ENCODE measurements at places on chromosomes 1 and 21.

- no peak for DNase-seq
Observed at GRCh38 chr1:229408458-229409037, 25.3 kb downstream of the ACTA1 start.

DNA sequence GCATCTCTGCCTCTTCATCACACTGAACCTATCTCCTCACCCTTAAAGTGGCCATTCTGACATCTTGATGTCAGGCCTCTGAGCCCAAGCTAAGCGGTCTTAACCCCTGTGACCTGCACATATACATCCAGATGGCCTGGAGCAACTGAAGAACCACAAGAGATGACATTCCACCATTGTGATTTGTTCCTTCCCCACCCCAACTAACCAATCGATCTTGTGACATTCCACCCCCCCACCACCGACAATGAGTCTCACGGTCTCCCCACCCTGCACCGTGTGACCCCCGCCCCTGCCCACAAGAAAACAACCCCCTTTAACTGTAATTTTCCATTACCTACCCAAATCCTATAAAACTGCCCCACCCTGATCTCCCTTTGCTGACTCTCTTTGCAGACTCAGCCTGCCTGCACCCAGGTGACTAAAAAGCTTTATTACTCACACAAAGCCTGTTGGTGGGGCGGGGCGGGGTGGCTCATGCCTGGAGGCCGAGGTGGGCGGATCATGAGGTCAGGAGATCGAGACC, 21.0 kb upstream of the PINK1 start:
- no peak for DNase-seq

- peak; percentile 98 for DNase-seq
Observed at GRCh38 chr1:230730977-230731376, 16.2 kb upstream of the CAPN9 start.

DNA sequence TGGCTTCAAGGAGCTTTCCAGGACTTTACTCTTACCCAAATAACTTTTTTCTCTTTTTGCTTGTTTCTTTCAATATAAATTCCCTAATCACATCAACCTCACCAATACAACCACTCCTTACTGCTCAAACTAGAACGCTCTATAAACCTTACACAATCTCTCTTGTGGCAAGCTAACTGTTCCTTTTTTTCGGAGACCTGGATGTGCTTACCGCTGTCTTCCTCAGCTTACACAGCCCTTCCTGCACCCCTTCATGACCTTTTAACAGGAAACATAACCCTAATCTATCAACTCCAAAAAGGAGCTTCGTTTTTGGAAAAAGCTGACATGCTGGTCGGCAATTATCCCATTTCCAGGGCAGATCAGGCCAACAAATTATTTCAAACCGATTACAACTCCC, 24.1 kb upstream of the SLC2A5 start:
- DNase-seq = no peak

- DNase-seq = no peak
Observed at GRCh38 chr1:85900921-85901320, 192.7 kb upstream of the ZNHIT6 start.

GRCh38 chr1:78432016-78432415, 58.8 kb upstream of the PTGFR start:
- DNase-seq = no peak

DNA sequence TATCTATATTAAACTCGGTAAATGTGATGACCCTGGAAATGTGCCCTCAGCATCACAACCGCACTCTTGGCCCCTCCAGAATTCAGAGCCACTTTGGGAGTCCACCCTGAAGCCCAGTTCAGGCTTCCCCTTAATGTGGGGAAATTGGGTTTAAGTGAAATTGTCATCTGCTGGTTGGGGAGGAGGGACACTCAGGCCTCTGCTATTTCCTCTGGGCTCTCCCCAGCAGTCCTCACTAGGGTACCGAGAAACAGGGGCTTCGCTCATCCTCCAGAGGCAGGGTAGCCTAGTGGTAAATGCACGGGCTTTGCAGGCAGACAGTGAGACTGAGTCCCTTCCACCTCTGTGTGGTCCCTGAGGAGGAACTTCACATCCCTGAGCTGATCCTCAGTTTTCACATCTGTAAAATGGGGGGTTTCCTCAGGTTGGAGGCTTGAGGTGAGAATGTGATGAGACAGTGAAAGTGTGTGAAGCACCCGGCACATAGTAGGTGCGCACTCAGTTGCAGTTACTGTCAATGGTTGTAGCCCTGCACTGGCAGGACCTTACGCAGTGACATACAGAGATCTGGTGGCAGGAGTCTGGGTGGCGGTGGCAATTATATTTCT, 14.6 kb upstream of the WNT4 start:
- DNase-seq = no peak

DNA sequence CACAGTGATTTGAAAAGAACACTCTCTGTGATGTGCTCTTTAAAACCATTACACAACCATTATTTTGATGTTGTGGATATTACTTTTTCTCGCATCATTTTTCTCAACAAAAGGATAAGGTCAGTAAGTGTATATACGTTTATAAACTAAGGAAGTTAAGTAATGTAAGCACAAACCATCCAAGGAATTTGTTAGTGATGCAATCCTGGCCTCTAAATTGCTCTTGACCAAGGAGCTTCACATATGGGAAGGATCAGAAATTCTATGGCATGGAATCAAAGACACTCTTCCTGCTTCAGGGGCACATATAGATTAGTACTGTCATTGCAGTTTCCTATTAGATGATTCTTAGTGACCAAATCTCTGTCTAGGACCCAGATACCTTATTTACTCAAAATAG, 3.6 kb upstream of the PPP2R5A start:
- DNase-seq = no peak

DNA sequence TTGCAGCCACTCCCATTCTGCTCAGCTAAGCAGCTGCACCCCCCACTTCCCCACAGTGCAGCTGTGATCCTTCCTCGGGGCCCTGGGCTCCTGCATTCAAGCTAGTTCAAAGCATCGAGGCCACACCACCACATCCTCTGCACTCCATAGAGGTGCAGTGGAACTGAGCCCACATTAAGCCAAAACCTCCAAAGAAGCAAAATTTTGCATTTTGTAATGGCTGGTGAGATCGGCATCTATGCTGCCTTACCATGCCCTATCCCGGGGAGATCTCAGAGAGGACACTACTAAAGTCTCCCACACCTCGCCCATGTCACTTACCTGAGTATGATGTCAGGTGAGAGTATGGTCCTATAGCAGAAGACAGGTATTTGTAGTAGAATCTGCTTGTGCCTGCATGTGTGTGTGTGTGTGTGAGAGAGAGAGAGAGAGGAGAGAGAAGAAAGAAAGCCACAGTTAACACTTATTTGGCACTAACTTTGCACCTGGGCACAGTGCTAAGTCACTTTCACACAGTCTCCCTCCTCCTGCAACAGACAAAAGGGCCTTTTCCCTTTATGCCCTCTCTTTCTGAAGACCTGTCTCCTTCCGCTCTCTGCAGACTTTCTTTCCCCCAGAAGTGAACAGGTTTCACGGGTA, 89.8 kb downstream of the KIF14 start:
- no peak for DNase-seq

- DNase-seq = no peak
Observed at GRCh38 chr1:245855846-245856730, 651.0 kb downstream of the SMYD3 start.

GRCh38 chr1:246428542-246429308, 78.4 kb downstream of the SMYD3 start:
- DNase-seq = no peak

GRCh38 chr1:179079113-179079761, 2.6 kb upstream of the TOR3A start:
- DNase-seq = peak; percentile 39

DNA sequence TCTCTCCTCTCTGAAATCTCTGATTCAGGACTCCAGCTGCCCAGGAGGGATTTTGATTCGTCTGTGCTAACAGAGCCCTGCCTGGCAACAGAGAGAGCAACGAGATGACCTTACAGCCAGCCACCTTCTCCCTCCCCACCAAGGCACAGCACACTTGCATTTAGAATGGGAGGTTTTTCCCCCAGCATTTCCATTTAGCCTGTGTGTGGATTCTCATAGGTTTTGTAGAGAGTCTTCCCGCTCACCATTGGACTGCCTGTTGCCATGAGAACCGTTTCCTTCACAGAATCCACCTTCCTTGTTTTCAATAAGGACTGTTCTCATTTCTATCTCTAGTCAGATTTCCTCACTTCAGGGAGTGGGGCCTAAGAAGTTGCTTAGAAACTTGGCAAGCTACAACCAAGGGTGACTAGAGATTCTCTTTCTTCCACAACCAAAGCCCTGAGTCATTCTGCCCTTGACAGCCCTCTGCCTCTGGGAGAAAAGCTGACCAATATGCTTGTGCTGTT, 5.8 kb upstream of the IKBKE start:
- DNase-seq = no peak

DNA sequence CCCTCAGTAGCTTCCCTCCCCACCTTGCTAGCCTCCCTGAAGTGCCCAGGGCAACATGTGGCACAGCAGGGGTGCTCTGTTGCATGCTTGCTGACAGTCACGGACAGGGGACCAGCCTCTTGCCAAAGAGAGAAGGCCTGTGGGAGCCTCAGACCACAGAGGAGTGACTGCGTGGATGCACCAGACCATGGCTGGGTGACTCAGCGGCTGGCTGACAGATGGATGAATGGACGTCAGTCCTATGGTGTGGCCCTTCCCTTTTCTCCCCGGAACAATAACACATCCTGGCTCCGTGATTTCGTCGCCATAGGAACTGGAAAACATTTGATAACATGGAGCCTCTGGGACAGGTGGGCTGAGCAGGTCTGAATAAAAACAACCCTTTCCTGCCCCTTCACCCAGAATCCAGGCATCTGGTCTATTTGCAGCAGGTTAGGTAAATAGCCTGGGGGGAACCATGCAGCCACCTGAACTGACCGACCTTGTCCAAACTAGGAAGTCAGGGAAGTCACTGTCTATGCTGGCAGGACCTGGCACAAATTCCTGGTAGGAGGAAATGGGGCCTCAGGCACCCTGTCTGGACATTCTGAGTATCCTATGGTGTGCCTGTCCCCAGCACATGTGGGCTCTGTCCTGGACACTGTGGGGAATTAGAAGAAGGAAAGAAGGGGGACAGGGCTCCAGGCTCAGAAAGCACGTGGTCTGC, 53.3 kb downstream of the NENF start:
- peak; percentile 59 for DNase-seq

Measured in SHP77 treated with DMSO at 0.1 percent for 48 hours (cell line).